ENCODE measurements at places on chromosomes 5 and 9. TPM values are rescaled to one million over a fixed set of nuclear protein-coding genes. Genes with fewer than 3 reads are reported as not detected.

SAXO1 gene
- polyA plus RNA-seq = 0.20 TPM

DNA sequence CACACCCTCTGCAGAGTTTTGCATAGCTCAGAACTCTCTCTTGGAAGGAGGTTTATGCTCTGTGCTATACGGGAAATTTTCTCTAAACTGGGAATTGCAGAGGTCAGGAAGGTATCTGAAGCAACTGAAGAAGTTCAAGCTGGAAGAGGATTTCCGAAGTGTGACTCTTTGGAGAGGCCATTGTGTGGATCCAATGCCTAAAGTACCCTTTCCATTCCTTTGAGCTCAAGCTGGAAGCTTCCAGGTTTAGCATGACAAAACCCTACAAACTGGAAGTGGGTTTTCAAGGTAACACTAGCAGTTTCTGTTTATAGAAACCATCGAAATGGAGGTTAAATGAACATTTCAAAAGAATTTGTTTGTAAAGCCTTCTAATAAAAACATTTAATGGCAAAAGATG, 187.1 kb downstream of the CFAP90 start:
- no peaks in the 10 kb centered on the region for H3K27me3 ChIP-seq
- H3K4me3 ChIP-seq = no peak overlapping the region
- H3K36me3 ChIP-seq = no peaks in the 10 kb centered on the region
- DNase-seq = no peak
- H3K27ac ChIP-seq = no peak overlapping the region

GRCh38 chr9:90870621-90871326, 69.2 kb downstream of the SYK start:
- H3K4me1 ChIP-seq = no peaks in the 10 kb centered on the region
- peak; percentile 20 for DNase-seq
- no peak overlapping the region for H3K4me3 ChIP-seq
- H3K27me3 ChIP-seq = no peaks in the 10 kb centered on the region

- H3K4me1 ChIP-seq = no peaks in the 10 kb centered on the region
- H3K4me3 ChIP-seq = no peak overlapping the region
- no peaks in the 10 kb centered on the region for H3K27me3 ChIP-seq
- no peak overlapping the region for H3K27ac ChIP-seq
- no peak for DNase-seq
- no peaks in the 10 kb centered on the region for H3K36me3 ChIP-seq
These were observed 1570.0 kb upstream of the NUDT12 start for GRCh38 chr5:105132581-105132980.

GRCh38 chr9:87658511-87658910, 67.4 kb upstream of the CTSL start:
- H3K27ac ChIP-seq = no peak overlapping the region
- peaks cover 44% of the 10 kb centered on the region for H3K36me3 ChIP-seq

DNA sequence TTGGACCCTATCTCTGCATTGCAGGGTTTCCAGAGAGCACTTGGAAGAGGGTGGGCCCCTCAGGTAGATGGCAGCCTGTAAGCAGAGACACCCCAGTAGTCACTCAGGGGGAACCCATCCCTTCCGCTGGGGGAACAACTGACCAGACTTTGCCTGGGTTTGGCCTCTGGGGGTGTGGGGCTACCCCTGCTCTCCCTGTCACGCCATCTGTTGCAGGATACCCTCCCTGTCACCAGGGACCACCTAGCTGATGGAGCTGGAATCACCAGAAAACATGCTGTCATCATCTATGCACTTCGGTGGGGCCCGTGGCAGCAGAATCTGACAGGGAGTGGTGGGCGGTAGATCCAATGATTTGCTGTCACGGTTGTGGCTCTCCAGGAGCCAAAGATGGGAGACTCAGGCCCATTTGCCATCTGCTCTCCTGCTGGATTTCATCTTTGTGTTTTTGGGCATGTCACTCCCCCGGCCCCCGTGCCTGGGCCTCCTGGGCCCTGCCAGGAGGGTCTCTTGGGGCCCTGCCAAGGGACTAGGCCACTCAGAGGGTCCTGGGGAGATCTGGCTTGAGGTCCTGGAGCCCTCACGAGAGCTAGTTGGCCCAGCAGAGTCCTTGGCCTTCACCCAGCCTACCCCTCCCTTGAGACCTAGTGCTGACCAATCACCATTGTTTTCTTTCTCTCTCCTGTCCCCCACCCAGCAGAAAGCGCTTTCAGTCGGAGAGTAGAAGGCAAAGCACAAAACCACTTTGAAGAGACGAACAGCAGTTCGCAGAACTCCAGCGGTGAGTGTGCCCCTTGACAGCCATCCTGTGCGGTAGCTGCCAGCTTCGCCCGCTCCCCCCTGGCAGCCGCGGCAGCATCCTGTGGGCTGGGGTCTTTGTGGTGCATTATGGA, 45.9 kb downstream of the AMBP start:
- no peak overlapping the region for H3K27ac ChIP-seq
- H3K4me3 ChIP-seq = no peak overlapping the region
- no peak for DNase-seq
- H3K27me3 ChIP-seq = no peaks in the 10 kb centered on the region
- H3K4me1 ChIP-seq = no peaks in the 10 kb centered on the region

ZFP2 gene
- 7.2 TPM for polyA plus RNA-seq

PPP3R2 gene
- 0.07 TPM for polyA plus RNA-seq

GRCh38 chr5:79025054-79025472, 40.0 kb upstream of the ARSB start:
- H3K36me3 ChIP-seq = no peaks in the 10 kb centered on the region
- H3K27ac ChIP-seq = no peak overlapping the region
- peak; percentile 72 for DNase-seq
- H3K4me3 ChIP-seq = no peak overlapping the region
- H3K4me1 ChIP-seq = peaks cover 3% of the 10 kb centered on the region
- no peaks in the 10 kb centered on the region for H3K27me3 ChIP-seq

- peak overlapping the region; percentile 78 for H3K27ac ChIP-seq
- peaks cover 5% of the 10 kb centered on the region for H3K27me3 ChIP-seq
- no peak for DNase-seq
- H3K36me3 ChIP-seq = no peaks in the 10 kb centered on the region
- peak overlapping the region; percentile 57 for H3K4me3 ChIP-seq
These were observed 290.5 kb downstream of the DOCK8 start for GRCh38 chr9:504921-505740.

DNA sequence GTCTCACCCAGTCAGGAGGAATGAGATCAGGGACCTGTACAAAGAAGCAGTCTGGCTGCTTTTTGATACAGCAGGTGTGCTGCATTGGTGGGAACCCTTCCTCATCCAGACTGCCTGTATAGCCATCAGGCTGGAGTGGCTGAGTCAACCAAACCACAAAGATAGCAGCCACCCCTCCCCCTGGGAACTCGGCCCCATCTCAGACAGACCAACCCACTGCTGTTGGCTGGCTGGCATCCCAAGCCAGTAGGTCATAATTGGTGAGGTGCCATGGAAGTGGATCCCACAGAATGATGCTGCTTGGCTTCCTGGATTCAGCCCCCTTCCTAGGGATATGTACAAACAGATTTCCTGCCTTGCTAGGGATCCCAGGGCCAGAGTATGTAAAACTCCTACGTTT, 60.9 kb downstream of the YTHDC2 start:
- no peaks in the 10 kb centered on the region for H3K27me3 ChIP-seq
- no peak overlapping the region for H3K4me3 ChIP-seq
- no peaks in the 10 kb centered on the region for H3K4me1 ChIP-seq
- H3K36me3 ChIP-seq = no peaks in the 10 kb centered on the region

DNA sequence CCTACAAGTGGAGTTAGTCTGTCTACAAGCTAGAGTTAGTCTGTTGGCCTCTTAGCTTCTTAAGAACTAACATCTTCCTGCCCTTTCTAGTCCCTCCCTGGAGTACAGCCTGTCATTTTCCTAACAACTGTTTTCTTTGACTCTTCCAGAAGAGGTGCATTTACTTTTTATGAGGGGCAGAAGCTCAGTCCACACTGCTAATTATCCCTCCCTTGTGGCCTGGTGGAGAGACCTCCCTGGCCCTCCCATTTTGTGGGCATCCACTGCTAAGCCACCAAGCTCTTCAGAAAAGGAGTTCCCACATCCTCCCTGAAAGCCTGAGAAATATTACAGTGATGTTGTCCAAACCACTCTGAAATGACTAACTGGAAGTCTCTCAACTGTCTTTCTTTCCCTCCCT, 8.0 kb downstream of the MAP1B start:
- no peak for DNase-seq
- no peaks in the 10 kb centered on the region for H3K27me3 ChIP-seq
- H3K4me1 ChIP-seq = no peaks in the 10 kb centered on the region
- no peak overlapping the region for H3K4me3 ChIP-seq
- H3K27ac ChIP-seq = no peak overlapping the region

DNA sequence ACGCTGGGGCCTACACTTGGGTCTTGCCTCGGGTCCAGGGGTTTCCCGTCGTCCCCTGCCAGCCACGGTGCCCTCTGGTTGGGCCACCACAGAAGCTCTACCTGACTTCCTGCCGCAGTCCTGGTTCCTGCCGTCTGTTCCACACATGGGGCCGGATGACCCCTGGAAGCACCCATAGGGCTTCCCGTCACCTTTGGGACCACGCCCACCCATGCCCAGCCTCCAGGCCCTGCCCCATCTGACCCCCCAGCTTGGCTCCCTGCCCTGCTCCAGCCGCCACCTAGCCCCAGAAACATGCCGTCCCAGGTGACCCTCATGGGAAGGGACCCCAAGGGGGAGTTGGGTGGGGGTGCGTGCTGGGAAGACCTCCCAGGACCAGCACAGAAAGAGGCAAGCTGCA, 13.7 kb downstream of the MRPL36 start:
- no peaks in the 10 kb centered on the region for H3K4me1 ChIP-seq
- no peaks in the 10 kb centered on the region for H3K36me3 ChIP-seq
- no peak for DNase-seq
- H3K4me3 ChIP-seq = no peak overlapping the region
- H3K27ac ChIP-seq = no peak overlapping the region

DNA sequence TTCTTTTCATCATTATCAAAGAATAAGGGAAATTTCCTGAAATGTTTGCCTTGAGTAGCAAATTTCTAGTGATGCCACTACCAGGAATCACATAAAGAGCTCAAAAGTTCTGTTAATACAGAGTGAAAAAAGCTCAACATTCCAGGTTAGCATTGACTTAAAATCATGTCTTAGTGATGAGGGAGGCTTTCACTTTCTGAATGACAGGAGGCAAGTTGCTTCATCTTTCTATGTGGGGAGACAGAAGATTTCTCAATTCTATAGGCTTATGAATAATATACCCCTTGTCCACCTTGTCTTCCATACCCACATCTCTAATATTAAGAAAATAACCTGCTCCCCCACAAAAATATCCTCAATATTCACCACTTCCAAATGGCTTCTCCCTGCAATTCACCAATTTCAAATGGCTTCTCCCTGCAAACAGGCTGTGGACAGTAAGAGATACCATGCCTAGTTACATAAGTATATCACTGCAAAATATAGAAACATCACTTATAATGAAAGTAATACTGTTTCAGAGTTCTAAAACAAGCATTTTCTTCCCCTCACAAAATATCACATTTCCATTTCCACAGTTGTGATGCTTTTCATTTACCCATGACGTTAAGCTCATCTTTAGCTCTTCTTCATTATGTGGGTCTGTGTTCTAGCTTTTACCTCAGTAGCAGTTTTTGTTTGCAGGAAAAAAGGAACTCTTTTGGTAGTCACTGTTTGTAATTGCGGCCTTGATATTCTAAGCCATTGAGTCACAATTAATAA, 2.2 kb upstream of the JAK2 start:
- no peak overlapping the region for H3K4me3 ChIP-seq
- no peak for DNase-seq
- H3K27me3 ChIP-seq = no peaks in the 10 kb centered on the region

SLC2A6 gene
- polyA plus RNA-seq = 2.6 TPM

NOL8 gene
- polyA plus RNA-seq = 59.5 TPM

TCERG1 gene
- 145 TPM for polyA plus RNA-seq

- H3K27ac ChIP-seq = peak overlapping the region; percentile 99
- DNase-seq = no peak
- peak overlapping the region; percentile 68 for H3K4me3 ChIP-seq
- H3K27me3 ChIP-seq = no peaks in the 10 kb centered on the region
These were observed 621 bp downstream of the SEC16A start for GRCh38 chr9:136482046-136482792.

Measured in left lung (tissue), 14 donors.